ENCODE measurements at places on chromosomes 11 and 22. TPM values are rescaled to one million over a fixed set of nuclear protein-coding genes. Genes with fewer than 3 reads are reported as not detected.

DNA sequence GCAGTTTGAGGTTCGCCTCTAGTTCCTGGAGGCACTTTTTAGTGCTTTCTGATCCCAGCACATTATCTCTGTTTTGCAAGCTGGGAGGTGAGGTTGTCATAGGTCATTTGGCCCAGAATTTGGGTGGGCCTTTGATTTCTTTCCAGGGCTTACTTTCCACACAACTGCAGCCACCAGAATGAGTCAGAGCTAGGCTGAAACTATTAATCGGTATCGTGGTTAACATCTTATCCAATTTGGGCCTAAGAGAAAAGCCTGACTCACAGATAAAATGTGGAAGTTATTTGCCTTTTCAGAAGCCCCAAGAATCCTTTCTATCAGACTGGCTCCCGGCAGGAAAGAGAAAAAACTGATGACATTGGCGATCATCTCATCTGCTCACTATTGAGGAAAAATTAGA lies 166.4 kb downstream of the KIRREL3 start:
- H3K4me3 ChIP-seq: no peak overlapping the region
- H3K36me3 ChIP-seq: no peaks in the 10 kb centered on the region
- no peaks in the 10 kb centered on the region for H3K4me1 ChIP-seq
- peaks cover 3% of the 10 kb centered on the region for H3K27me3 ChIP-seq
- H3K27ac ChIP-seq: no peak overlapping the region

Gene TMEM86A
- 2.1 TPM for polyA plus RNA-seq

DNA sequence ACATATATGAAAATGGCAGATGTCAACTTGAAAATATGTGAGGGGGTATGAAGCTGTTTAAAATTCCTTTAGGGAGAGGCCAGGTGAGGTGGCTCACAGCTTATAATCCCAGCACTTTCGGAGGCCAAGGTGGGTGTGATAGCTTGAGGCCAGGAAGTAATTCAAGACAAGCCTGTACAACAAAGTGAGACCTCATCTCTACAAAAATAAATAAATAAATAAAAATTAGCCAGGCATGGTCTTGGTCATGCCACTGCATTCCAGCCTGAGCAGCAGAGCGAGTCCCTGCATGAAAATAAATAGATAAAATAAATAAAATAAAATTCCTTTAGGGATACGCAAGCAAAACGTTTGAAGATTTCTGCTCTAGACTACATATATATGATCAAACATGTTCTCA lies 38.1 kb upstream of the FAM181B start:
- no peak for DNase-seq
- peaks cover 3% of the 10 kb centered on the region for H3K36me3 ChIP-seq
- H3K4me3 ChIP-seq: no peak overlapping the region
- H3K27me3 ChIP-seq: peaks cover 2% of the 10 kb centered on the region
- no peak overlapping the region for H3K27ac ChIP-seq

Gene OR51I1
- polyA plus RNA-seq: not detected

DNA sequence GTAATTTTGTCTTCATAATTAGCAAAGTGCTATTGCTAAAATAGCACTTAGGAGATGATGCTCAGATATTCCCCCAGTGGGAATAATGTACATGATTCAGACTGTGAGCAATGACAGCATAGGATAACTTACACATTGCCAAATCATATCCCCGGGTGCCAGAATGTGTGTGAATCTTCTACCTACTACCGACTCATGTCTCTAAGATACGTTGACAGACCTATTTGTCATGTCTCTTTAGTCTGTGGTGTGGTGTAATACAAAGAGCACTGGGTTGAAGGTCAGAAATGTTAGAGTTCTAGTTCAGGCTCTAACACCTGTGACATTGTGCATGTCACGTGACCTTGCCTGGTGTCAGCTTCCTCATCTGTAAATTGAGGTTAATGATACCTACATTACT lies 31.0 kb upstream of the PICALM start:
- DNase-seq: no peak
- peaks cover 5% of the 10 kb centered on the region for H3K27me3 ChIP-seq
- H3K4me1 ChIP-seq: no peaks in the 10 kb centered on the region

GRCh38 chr22:46070803-46071450 lies 79.4 kb upstream of the PPARA start:
- H3K36me3 ChIP-seq: no peaks in the 10 kb centered on the region
- peaks cover 16% of the 10 kb centered on the region for H3K27me3 ChIP-seq
- no peak overlapping the region for H3K4me3 ChIP-seq
- H3K4me1 ChIP-seq: peaks cover 76% of the 10 kb centered on the region
- no peak overlapping the region for H3K27ac ChIP-seq

GRCh38 chr11:27931770-27932169 lies 176.2 kb downstream of the KIF18A start:
- no peak overlapping the region for H3K27ac ChIP-seq
- H3K36me3 ChIP-seq: no peaks in the 10 kb centered on the region
- H3K4me1 ChIP-seq: no peaks in the 10 kb centered on the region
- DNase-seq: no peak

GRCh38 chr11:86247608-86248007 lies 3.1 kb downstream of the EED start:
- no peak overlapping the region for H3K27ac ChIP-seq
- H3K4me1 ChIP-seq: peaks cover 25% of the 10 kb centered on the region
- no peak for DNase-seq
- no peaks in the 10 kb centered on the region for H3K27me3 ChIP-seq
- peaks cover 3% of the 10 kb centered on the region for H3K36me3 ChIP-seq
- no peak overlapping the region for H3K4me3 ChIP-seq

Gene CYTH4
- polyA plus RNA-seq: 42.5 TPM

DNA sequence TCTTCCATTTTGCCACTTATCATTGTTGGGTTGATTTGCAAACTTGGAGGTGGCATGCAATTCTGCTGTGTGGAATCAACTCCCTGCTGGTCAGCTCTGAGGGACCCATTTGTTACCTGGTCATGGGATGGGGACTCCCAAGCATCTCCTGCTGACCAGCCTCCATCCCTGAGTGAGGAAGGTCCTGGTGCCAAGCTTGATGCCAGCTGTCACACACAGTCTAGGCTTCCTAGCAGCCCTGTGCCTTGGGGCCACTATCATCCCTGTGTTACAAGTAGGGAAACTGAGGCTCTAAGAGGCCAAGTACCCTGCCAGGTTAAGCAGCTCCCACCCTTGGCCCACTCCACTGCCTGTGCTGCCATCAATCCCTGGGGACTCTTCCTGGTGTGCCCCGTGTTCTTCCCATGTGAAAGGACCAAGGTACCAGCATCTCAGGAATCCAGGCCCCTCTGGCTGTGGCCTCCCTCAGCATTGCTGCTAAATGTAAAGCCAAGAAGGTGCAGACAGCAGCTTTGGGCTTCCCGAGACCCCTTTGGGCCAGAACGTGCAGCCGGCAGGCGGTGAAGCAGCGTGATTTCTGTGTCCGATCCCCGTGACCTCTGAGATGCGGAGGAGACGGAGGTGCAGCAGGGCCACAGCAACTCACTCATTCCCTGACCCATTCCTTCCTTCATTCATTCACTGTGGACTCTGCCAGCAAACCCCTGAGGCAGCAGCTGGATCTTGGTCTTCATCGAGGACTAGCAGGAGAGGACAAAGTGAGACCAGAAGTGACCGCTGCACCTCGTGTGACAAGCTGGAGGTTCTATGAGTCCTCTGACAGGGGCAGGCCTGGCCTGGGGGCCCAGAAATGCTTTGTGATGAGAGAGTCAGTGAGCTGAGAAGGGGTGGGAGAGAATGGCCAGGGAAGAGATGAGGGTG lies 49.7 kb downstream of the MYEOV start:
- H3K36me3 ChIP-seq: no peaks in the 10 kb centered on the region
- no peak overlapping the region for H3K4me3 ChIP-seq
- no peak overlapping the region for H3K27ac ChIP-seq
- peaks cover 7% of the 10 kb centered on the region for H3K27me3 ChIP-seq
- H3K4me1 ChIP-seq: peaks cover 3% of the 10 kb centered on the region

DNA sequence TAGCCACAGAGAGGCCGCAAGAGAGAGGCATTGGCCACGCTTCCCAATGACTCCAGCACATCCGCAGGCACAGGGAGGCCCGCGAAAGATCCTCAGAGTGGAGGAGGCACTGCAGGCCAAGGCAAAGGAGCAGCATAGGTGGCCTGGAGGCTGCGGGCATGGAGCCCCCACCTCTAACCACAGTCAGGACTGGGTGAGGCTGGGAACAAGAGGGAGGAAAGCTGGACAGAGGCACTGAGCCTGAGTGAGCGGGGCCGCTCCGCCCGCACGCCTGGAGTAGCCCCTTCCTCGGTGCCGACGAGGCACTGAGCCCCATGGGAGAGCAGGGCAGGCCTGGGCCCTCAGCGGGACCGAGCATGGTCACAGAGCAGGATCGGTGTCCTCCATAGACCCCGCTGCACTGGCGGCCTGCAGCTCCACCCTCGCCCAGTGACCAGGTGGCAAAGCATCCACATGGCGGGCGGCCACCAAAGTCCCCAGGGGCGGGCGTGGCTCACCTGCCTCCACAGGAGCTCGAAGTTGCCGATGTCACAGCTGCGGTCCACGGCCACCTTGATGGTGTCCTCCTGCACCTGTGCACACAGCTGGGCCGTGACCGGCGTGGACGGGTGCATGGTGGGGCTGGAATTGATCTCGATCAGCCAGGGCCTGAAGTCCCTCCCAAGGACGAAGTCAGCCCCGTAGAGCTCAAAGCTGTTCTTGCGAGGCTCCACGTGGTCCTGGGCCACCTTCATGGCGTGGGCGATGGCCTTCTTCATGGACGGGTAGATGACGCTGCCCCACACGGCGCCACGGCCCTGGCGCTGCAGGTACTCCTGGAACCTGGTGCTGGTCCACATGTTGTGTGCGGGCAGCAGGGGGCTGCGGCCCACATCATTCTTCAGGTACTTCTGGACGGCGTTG lies 18.9 kb upstream of the IL17REL start:
- DNase-seq: no peak
- no peak overlapping the region for H3K4me3 ChIP-seq
- H3K4me1 ChIP-seq: peaks cover 1% of the 10 kb centered on the region

- H3K27me3 ChIP-seq: no peaks in the 10 kb centered on the region
- no peaks in the 10 kb centered on the region for H3K4me1 ChIP-seq
- H3K36me3 ChIP-seq: no peaks in the 10 kb centered on the region
- DNase-seq: no peak
- no peak overlapping the region for H3K27ac ChIP-seq
These were observed 257.7 kb upstream of the CCDC90B start for GRCh38 chr11:83543706-83544439.

- no peak overlapping the region for H3K4me3 ChIP-seq
- no peak for DNase-seq
- H3K27me3 ChIP-seq: no peaks in the 10 kb centered on the region
- no peaks in the 10 kb centered on the region for H3K36me3 ChIP-seq
- no peak overlapping the region for H3K27ac ChIP-seq
- H3K4me1 ChIP-seq: peaks cover 15% of the 10 kb centered on the region
These were observed 459.0 kb downstream of the SOX6 start for GRCh38 chr11:15897211-15897960.

GRCh38 chr11:61969391-61969758 lies 1.9 kb upstream of the FTH1 start:
- H3K36me3 ChIP-seq: peaks cover 11% of the 10 kb centered on the region
- H3K4me3 ChIP-seq: peak overlapping the region; percentile 82
- H3K4me1 ChIP-seq: peaks cover 40% of the 10 kb centered on the region

Gene NCAPH2
- 46.7 TPM for polyA plus RNA-seq

DNA sequence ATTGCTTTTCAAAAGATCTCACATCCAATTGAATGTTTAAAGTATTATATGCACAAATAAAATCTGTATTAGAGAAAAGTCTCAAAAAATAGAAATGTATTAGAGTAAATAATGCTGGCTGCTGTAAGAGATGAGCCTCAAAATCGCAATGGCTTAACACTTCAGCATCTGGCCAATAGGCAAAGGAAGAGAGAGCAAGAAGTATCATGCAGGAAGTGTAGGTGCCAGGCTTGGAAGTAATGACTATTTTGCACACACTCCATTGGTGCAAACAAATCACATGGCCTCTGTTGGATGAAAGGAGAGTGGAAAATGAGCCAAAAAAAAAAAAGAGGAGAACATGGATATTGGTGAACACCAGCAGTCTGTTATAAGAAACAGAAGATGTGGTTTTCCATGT lies 193.0 kb upstream of the E2F8 start:
- no peaks in the 10 kb centered on the region for H3K4me1 ChIP-seq
- peaks cover 4% of the 10 kb centered on the region for H3K27me3 ChIP-seq
- DNase-seq: no peak

Gene GRAP2
- 67.5 TPM for polyA plus RNA-seq

Gene CATSPERZ
- polyA plus RNA-seq: not detected

DNA sequence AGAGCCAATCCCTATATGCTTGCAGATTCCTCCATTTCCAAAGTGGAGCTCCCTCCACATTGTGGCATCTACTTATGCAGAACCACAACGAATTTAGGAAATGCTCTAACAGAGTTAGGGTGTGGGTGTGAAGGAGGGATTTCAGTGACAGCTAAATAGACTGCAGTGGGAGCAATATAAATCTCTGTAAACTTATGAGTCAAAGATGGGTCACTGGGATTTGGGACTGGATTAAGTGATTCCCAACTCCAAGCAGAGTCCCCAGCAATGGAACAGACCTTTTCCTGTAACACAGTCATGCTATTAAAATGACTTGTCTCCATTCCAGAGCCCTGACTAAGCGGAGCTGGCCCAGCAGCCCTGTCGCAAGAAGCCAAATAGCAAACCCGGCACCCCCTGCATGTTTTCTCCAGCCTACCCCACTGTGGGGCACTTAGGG lies 36.6 kb downstream of the RPL27A start:
- no peak overlapping the region for H3K27ac ChIP-seq
- peaks cover 5% of the 10 kb centered on the region for H3K27me3 ChIP-seq
- no peak overlapping the region for H3K4me3 ChIP-seq

DNA sequence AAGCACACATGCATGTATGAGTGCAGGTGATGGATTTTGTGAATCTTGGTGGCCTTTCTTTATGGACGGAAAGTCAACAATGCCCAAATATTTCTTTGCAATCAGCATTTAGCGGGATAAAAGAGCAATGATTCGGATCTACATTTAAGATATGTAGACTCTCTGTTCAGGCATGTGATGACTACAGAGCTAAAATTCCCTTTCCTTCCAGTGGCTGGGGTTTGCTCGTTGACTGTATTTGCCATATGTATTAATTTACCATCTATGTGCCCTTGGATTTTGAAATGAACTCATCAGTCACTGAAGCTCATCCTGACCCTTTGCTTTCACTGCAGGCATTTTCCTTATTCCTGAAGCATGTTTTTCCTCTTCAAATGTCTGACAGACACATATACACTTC lies 13.6 kb downstream of the BLID start:
- DNase-seq: no peak
- H3K27ac ChIP-seq: no peak overlapping the region
- H3K4me1 ChIP-seq: peaks cover 8% of the 10 kb centered on the region
- no peaks in the 10 kb centered on the region for H3K36me3 ChIP-seq
- H3K27me3 ChIP-seq: no peaks in the 10 kb centered on the region
- H3K4me3 ChIP-seq: no peak overlapping the region

Gene GRIK4
- polyA plus RNA-seq: 2.0 TPM

Gene FDXACB1
- polyA plus RNA-seq: 5.8 TPM
